ENCODE measurements at places on chromosomes 7 and 10.

- DNase-seq = no peak
Measured at GRCh38 chr7:128361411-128362379, at the start of gene PRRT4. TSS of gene PRRT4 (minus strand) at chr7:128361690.

DNA sequence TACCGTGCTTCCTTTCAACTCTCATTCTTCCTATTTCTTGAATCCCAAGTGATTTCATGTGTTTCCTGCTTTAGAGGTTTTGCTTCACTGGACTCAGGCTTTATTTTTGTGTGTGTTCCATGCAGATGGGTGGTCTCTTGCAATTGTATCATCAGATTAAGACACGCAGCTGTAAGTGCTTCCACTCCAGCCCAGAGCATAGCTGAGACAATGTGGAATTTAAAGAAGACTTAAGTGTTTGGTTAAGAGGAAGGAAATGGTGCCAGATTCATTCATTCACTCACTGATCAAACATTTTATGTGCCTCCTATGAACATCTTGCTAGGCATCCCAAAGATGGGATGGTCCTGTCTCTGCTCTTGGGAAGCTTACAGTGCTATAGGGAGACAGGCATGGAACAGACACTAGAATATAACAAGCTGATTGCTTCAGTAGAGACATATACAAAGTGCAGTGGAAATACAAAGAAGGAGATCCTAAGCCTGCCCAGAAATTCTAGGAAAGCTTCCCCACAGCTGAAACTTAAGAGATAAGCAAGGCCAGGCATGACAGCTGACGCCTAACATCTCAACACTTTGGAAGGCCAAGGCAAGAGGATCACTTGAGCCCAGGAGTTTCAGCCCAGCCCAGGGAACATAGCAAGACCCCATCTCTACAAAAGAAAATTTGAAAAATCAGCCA, 46.1 kb upstream of the LRRC17 start:
- DNase-seq = peak; percentile 48

DNA sequence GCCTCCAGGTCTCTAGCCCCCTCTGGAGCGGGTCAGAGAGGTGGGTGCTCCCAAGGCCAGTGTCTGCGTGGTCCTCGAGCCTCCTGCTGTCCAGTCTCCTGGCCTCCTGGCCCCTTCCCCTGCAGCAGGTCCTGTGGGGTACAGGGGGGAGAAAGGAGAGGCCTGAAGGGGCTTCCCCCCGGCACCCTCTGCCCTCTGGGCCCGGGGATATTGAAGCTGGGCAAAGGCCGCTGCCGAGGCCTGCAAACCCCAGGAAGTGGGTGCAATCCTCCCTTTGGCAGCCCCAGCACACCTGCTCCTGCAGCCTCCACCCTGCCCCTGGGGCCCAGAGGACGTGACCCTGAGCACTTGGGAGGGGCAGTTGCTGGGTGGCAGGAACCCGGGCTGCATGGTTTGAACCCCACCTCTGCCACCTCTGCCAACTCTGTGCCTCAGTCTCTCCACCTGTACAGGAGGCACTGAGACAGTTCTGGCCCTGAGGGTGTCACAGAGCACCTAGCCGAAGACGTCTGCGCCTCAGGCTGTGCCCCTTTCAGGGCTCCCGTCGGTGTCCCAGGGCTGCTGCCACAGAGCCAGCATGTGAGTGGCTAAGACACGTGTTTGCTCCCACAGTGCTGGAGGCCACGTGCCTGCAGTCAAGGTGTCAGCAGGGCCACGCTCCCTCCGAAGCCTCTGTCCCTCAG, 59.1 kb upstream of the INPP5A start:
- DNase-seq = no peak

DNA sequence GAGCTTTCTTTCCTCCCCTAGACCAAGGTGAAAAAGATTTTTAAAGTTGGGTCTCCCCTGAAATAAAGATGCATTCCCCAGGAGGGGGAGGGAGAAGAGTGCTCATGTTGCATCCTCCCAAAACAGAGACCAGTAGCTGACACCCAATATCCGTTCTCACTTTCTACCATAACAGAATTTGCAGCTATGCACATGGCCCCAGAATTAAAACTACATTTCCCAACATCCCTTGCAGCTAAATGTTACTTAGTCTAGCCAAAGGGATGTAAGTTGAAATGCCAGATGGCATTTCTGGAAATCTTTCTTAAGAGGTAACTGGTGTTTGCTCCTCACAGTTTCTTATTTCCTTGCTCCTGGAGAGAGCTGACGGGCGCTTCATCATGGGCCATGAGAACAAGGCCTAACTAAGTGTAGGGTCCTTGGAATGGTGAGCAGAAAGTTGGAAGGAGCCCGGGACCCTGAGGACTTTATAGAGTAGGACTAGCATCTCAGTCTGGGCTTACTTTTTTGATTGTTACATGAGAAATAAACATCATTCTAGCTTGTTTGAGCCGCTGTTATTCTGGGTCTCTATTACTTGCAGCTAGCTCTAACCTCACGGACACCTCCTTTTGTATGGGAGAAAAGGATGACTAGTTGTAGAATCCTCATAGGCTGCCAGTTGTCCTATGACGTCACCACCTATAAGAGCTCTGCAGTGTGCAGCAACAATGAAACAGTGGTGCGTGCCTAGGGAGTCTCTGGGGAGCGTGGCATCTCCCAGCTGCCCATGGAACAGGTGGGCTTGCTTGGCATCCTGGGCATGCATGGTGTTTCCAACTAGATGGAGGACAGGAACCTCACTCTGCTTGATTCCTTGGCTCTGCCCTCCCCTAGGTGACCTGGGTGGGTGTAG, 46.1 kb upstream of the EXOC6 start:
- DNase-seq = no peak

GRCh38 chr10:43461950-43462349, 25.0 kb downstream of the ZNF487 start:
- peak; percentile 77 for DNase-seq
